Activated gamma-delta T cell treated with anti-CD3 and anti-CD28 coated beads, Interleukin-2, amount 50 U/mL, for 16 hours (primary cell): ENCODE measurements at places on chromosomes 11 and 22.

- no peak for DNase-seq
These were observed 35.0 kb downstream of the RNF141 start for GRCh38 chr11:10506008-10506370.

GRCh38 chr22:19067696-19068348, 54.4 kb downstream of the DGCR2 start:
- DNase-seq: no peak

DNA sequence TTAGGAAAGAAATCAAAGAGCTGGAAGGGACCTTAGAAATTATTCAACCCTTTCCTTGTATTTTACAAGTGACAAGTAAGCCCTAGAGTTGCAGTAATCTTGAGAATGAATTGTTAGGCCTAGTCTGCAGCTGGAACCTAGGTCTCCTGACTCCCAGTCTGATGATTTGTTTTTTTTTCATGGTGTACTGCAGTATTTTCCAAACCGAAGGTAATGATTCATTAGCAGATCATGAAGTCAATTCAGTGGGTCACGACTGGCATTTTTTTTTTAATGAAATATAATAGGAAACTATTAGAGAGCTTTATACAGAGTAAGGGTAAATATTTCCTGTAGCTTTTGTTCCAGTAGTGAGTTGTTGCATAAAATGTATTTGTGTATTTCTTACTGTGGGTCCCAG, 42.8 kb downstream of the EXT2 start:
- DNase-seq: no peak

- DNase-seq: no peak
These were observed 18.5 kb downstream of the PLA2G6 start for GRCh38 chr22:38162881-38163843.

GRCh38 chr11:81026032-81026431, 1585.2 kb upstream of the TENM4 start:
- no peak for DNase-seq
